Activated effector memory CD4-positive, alpha-beta T cell treated with Interleukin-2 at 50 U/mL for 16 hours (primary cell): ENCODE measurements at places on chromosomes 1 and 21.

DNA sequence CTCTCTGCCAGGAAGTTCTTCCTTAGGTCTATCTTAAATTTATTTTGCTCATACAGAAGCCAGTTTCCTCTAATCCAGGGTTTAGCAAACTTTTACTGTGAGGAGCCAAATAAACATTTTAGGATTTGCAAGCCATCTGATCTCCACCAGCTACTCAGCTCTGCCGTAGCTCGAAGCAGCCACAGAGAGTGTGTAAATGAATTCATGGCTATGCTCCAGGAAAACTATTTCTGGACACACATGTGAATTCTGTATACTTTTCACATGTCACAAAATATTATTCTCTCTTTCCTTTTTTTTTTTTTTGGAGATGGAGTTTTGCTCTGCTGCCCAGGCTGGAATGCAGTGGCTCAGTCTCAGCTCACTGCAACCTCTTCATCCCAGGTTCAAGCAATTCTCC, 13.4 kb upstream of the AGTRAP start:
- DNase-seq, result no peak

DNA sequence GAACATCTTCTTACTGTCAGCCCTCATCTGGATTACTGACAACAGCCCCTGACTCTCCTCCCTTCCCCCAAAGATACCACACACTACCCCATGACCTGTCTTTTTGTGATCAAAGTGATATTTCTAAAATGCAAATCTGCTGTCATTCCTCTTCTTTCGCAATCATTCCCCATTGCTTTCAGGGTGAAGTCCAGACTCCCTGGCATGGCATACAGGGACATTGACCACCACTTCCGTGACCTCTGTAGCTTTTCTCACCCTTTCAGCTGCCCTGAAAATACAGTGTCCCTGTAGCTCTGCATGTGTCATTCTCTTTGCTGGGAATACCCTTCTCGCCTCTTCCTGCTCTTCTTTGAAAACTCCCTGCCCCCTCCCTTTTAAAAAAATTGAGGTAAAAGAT, 4.1 kb downstream of the SERINC2 start:
- DNase-seq, result no peak

- no peak for DNase-seq
Measured at GRCh38 chr1:227192163-227192562, 126.1 kb downstream of the CDC42BPA start.

DNA sequence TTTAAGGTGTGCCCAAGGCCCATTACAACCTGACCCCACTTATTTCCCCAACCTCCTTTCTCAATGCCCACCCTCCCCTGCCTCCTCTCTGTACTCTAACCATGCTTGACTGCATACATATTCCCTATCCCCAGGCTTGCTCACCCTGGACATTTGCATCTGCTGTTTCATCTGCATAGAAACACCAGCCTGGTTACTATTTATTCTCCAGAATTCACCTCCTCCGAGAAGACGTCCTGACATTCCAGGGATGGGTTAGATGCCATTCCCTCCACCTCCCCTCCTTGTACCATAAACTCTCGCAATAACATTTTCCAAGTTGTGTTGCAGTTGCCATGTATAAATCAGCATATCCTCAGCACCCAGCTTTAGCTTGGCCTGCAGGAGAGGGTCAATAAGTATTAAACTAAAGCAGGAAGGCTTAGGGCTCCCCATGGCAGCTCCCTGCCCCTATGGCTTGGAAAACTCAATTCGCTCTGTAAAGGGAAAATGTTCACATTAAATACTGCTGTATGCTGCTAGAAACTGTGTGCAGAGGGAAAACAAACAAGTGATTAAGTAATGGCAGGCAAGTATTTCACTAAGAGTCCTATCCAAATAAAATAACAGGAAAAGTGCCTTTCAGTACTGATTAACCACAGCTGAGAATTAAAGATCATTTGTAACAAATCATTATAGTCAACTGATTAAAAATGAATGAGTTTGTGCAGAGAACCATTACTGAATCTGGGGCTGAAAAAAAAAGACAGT, 202.3 kb downstream of the TNR start:
- no peak for DNase-seq

DNA sequence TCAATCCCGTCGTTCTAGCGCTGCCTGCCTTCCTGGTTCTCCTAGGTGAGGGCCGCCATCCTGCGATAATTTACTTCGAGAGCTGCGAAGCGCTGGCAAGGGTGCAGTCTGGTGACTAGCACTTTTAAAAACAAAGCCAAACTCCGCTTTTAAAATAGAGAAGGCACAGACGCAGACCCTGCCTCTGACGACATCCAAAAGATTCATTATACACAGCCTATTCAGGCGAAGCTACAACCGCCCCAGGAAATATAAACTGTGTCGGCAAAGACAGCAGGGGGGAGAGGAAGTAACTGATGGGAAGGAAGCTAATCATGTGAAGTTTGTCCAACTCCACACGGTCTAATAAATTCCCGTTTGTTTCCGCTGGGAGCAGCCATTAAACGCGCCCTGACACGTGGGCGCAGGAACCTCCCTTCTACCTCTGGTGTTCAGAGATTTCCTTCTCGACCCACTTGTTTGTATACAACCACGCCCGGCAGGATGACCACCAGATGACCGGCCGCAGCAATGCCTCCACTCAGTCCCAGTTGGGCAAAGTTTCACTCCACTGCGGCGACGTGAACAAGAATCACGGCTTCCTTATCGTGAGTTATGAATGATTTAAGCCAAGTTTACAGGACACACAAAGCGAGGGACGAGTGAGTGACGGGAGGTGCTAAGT, 1.3 kb downstream of the GNG12 start:
- DNase-seq, result no peak

- no peak for DNase-seq
Measured at GRCh38 chr1:199931666-199932377, 95.7 kb upstream of the NR5A2 start.

GRCh38 chr1:100177295-100178041, 588 bp downstream of the LRRC39 start:
- no peak for DNase-seq

- no peak for DNase-seq
Measured at GRCh38 chr1:184618851-184619250, 135.8 kb downstream of the EDEM3 start.

GRCh38 chr1:6039031-6039430, 6.7 kb upstream of the KCNAB2 start:
- DNase-seq, result no peak

DNA sequence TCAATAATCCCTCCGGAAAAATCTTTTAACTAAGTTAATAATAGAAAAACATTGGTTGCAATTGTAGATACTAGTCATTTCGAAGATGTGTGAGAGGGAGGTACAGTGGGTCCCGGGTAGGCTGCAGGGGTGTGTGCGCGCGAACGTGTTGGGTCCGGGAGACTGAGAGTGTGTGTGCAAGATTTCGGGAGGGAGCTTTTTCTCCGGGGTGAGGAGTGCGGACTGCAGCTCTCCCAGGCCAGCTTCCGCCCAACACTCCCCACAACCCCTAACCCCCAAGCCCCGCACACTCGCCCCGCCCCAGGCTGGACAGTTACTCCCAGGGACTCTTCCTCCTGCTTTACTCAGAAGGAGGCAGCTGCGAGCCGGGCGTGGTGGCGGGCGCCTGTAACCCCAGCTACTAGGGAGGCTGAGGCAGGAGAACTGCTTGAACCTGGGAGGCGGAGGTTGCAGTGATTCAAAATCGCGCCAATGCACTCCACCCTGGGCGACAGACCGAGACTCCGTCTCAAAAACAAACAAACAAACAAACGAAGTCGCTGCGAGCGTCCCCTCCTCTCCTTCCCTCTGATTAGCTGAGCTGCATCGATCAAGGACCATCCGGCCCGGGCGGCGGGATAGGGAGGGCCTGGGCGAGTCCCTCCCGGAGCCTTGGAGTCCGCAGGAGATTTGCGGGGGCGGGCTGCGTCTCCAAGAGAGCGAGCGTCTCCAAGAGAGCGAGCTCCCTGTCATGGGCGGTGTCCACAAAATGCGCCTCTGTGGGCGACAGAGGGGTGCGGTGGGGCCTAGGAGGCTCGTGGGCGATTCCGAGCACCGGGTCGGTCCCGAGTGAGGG, 28.3 kb upstream of the PPM1J start:
- no peak for DNase-seq

DNA sequence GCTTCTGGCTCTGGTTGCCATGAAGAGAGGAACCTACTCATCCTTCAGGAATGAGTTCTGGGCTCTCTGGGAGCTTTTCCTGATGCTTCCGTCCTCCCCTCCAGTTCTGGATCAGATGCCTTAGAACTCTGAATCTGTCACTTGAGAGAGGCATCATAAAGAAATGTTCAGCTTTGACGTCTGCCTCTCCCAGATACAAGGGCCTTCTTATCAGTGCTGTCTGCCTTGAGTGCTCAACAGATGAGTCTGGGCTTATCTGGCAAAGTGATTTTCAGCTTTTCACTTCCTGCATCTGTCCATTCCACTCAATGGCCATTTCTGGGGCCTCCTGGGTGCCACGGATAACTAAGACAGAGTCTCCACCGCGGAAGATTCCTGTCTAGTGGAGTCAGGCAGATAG, 12.3 kb upstream of the OTUD3 start:
- DNase-seq, result no peak

- no peak for DNase-seq
Measured at GRCh38 chr1:222229672-222230312, 318.1 kb downstream of the HHIPL2 start.

DNA sequence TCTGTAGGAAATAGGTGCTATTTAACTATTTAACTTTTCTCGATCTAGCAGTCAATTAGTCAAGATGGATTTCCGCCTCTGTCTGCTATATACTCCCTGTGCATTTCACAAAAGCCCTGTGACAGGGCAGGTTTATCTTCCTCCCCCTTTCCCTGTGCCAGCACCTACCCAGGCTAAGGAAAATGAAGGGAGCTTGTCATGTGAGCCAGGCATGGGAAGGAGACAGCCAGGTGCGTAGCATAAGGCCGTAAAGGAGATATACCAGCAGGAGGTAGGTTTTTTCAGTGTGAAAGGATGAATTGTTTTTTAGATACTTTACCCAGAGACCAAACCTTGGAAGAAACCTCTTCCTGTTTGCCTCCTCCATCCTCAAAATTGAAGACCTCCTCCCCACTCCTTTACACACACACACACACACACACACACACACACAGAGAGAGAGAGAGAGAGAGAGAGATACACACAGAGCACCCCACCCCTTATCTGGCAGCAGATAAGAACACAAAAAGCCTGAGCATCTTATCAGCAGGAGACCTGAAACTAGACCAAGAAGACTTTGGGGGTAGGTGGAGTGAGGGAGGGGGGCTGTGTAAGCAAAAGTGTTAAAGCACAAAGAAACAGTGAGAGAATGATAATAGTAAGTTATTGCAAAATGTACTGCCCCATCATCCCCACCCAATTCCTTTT, 12.0 kb upstream of the TARBP1 start:
- no peak for DNase-seq

- no peak for DNase-seq
Measured at GRCh38 chr1:79726321-79726720, 719.8 kb upstream of the ADGRL4 start.

- DNase-seq, result no peak
Measured at GRCh38 chr1:150410582-150411101, 46.7 kb downstream of the RPRD2 start.

DNA sequence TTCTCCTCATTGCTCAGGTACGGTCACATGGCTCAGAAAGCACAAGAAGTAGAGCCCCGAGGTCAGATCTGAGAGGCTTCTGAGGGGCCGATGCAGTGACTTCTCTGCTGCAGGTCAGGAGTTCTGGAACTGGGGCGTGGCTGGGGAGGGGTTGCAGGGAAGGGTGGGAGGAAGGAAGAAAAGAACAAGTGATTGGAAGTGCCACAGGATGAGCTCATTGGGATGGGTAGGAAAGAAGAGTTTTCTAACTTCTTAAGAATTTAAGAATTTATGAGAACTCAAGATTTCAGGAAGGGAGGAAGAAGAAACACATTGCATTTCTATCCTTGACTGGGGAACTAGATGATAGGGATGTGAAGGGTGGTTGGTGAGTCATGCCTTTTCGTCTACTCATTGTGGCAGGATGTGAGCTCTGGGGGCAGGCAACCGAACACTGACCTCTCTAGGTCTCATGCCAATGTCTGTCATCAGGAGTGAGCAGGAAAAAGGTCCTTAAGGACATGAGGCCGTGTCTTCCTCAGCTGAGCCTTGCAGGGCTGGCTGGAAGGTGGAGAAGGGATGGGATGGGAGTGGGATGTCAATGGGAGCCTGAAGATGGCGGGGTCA, 497 bp downstream of the FCRLB start:
- no peak for DNase-seq

GRCh38 chr1:100494393-100495084, 43.4 kb upstream of the GPR88 start:
- no peak for DNase-seq

GRCh38 chr1:247211339-247211738, 39.5 kb upstream of the ZNF124 start:
- no peak for DNase-seq

GRCh38 chr1:237713916-237714315, 176.8 kb downstream of the ZP4 start:
- no peak for DNase-seq

GRCh38 chr1:243623841-243624240, 226.2 kb downstream of the AKT3 start:
- DNase-seq, result no peak

GRCh38 chr1:9399510-9400424, 107.1 kb downstream of the SPSB1 start:
- no peak for DNase-seq

- no peak for DNase-seq
Measured at GRCh38 chr1:181033799-181034451, at the start of gene MR1. TSS of gene MR1 (plus strand) at chr1:181033983. CDS start at chr1:181034008, 25 bp downstream.

GRCh38 chr1:94622757-94623156, 81.2 kb upstream of the F3 start:
- no peak for DNase-seq

DNA sequence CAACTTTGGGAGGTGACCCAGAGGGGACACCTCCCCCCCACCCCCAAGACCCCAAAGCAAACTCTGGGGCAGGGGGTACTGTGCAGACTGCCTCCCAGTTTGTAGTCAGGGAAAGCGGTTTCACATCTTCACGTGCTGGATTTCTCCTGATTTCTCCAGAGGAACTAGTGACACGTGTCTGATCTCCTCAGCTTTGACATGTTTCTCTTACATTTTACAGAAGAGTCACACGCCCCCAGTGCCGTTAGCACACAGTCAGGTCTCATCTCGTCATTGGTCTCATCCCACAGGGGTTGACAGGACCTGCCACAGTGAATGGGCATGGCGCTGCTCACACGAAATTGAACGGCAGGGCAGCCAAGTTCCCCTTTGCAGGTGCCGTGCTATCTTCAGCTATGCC, 11.8 kb downstream of the PDPN start:
- no peak for DNase-seq

GRCh38 chr1:104636581-104636980, 886.9 kb downstream of the AMY1C start:
- DNase-seq, result no peak

- no peak for DNase-seq
Measured at GRCh38 chr1:25685938-25686665, 69.5 kb downstream of the MAN1C1 start.

DNA sequence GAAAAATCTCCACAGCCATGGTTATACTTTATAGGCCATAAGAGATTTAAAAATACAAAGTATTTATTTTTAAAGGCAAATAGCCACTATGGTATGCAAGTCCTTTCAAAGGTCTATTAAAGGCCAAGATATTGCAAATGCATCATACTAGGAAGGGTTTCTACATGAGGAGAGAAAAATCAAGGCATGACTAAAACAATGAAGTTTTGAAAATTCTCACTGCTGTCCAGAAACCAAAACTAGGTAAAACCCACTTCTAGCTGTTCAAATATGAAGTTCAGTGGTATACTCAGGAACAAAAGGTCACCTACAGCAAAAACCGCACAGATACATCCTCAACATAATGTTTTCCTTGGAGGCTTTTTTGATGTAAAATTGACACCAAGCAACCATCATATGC, 75.0 kb downstream of the EPS15 start:
- no peak for DNase-seq

GRCh38 chr1:81998165-81998564, 197.4 kb downstream of the ADGRL2 start:
- DNase-seq, result no peak
